Kidney epithelial cell (primary cell): ENCODE measurements at places on chromosomes 12 and 14.
A peak's percentile ranks its signal among the peaks of the same experiment; 100 is the strongest.

DNA sequence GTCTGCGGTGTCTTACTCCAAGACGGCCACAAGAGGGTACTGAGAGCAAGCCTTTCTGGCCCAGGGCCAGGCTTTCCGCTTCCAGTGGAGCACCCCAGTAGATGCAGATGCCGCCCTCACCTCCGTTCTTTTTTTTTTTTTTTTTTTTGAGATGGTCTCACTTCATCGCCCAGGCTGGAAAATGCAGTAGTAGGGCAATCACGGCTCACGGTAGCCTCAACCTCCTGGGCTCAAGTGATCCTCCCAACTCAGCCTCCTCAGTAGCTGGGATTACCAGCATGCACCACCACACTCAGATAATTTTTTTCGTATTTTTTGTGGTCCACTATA, 5.6 kb upstream of the LBHD2 start:
- DNase-seq, result no peak

GRCh38 chr14:73069585-73069984, 11.3 kb downstream of the RBM25 start:
- DNase-seq, result no peak

GRCh38 chr14:105919458-105920150, 393.2 kb downstream of the TMEM121 start:
- DNase-seq, result no peak

DNA sequence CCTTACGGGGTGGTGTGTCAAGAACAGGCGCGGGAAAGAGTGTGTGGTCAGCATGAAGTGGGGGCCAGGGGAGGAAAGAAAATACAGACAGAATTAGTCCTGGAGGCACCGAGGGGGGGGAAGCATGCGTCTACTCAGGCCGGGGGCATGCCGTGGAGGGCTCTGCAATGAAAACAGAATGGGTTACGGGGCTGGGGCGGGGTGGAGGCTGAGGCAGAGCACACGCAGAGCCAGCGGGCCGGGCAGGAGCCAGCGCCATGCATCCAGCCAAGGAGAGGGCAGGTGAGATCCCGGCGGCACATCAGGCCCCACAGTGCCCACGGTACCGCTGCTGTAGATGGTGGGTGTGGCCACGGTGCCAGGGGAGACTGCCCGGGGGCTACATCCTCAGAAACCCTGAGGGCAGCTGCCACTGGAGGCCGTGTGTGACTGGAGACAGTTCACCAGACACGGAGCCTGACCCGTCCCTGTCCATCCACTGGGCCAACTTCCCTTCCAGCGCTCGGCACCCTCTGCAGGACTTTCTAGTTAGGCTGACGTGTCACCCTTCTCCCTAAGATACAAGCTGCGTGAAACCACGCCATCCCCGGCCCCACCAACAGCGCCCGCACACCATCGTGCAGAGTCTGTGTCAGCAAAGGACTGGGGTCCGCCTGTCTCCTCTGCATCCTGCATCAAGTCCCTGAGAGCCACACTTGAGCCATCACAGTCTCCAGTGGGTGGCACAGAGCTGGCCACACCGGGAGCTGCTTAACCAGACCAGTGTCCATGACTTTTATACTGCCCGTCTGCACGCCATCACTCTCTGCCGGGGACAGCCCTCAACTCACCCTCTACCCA, 87.4 kb downstream of the PIWIL1 start:
- no peak for DNase-seq

- no peak for DNase-seq
These were observed 256.2 kb upstream of the DDHD1 start for GRCh38 chr14:53409289-53409688.

DNA sequence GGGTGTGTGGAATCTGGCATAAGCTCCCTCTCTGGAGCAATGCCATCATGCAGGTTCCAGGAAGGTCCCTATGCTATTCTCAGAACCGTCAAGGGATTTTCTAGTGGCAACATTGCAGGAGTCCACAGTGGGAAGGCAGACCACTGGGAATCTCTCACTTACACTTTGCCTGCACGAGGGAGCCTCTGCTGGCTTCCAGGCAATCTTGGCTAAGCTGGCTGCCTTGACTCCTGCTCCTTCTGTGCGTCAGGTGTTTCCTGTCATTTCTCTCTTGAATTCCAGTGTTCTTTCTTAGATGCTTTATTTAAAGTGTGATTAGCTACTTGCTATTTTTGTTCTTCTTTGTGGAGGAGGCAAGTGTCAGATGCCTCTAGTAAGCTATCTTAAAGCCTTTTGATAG, 414.0 kb upstream of the ATP2B1 start:
- DNase-seq, result no peak

GRCh38 chr12:131818821-131819585, 9.2 kb upstream of the MMP17 start:
- DNase-seq, result no peak

DNA sequence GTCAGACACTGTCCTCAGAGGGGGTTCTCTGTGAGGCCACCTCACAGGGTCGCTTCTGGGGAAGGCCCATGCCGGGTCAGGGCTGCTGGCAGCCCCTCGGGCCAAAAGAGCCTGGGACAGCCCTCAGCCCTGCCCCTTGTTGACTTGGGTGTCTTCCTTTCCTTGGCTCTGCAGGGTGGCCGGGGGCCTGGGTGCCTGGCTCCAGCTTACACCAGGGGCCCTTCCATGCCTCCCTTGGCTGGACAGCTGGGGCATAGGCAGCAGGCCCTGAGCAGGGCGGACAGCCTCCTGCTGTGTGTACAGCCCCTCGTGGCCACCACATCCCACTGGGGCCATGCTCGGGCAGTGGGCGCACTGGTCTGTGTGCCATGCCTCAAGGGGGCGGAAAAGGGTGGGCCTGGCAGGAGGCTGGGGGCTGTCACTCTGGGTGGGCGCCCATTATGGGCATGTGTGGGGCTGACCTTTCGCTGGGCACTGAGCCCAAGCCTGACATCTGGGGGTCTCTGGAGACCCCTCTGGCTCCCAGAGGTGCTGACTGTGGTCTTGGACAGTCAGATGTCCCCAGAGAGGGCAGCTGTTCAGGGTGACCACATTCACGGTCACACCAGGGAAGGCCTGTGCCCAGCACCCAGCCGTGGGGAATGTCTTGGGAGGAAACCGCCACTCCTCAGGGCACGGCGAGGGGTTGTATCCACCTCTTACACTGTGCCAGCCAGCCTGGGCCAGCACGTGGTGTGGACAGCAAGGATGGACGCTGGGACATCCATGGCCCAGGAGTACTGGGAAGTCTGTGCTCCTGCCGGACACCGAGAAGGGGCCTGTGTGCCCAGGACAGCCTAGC, 313.3 kb downstream of the TMEM121 start:
- DNase-seq, result no peak

DNA sequence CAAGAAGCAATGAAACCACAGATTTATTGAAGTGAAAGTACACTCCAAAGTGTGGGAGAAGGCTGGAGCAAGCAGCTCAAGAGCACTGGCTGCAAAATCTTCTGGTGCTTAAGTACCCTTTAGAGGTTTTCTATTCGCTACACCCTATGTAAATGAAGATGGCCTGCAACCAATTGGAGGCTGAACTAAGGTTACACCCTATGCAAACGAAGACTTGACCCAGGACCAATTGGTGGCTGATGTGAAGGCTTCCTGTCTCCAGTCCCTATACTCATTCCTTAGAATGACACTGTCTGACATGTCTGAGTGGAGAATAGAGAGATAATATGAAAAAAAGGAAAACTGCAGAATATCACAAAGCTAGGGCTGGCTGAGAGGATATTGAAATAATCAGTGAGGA, 57.2 kb downstream of the ALG10B start:
- DNase-seq, result no peak

- DNase-seq, result no peak
These were observed 370.2 kb upstream of the E2F7 start for GRCh38 chr12:77435446-77436091.

DNA sequence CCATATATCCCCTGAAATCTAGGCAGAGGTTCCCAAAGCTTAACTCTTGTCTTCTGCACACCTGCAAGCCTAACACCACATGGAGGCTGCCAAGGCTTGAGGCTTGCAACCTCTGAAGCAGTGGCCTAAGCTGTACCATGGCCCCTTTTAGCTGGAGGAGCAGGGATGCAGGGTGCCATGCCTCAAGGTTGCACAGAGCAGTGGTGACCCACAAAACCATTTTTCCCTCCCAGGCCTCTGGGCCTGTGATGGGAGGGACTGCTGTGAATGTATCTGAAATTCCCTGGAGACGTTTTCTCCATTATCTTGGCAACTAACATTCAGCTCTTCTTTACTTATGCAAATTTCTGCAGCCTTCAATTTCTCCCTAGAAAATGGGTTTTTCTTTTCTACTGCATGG, 210.0 kb upstream of the KITLG start:
- no peak for DNase-seq

GRCh38 chr14:32480337-32480736, 151.2 kb downstream of the AKAP6 start:
- DNase-seq, result no peak

GRCh38 chr14:66038212-66038611, 448.0 kb upstream of the CCDC196 start:
- DNase-seq, result no peak

GRCh38 chr14:51668870-51669269, 17.2 kb downstream of the FRMD6 start:
- no peak for DNase-seq

DNA sequence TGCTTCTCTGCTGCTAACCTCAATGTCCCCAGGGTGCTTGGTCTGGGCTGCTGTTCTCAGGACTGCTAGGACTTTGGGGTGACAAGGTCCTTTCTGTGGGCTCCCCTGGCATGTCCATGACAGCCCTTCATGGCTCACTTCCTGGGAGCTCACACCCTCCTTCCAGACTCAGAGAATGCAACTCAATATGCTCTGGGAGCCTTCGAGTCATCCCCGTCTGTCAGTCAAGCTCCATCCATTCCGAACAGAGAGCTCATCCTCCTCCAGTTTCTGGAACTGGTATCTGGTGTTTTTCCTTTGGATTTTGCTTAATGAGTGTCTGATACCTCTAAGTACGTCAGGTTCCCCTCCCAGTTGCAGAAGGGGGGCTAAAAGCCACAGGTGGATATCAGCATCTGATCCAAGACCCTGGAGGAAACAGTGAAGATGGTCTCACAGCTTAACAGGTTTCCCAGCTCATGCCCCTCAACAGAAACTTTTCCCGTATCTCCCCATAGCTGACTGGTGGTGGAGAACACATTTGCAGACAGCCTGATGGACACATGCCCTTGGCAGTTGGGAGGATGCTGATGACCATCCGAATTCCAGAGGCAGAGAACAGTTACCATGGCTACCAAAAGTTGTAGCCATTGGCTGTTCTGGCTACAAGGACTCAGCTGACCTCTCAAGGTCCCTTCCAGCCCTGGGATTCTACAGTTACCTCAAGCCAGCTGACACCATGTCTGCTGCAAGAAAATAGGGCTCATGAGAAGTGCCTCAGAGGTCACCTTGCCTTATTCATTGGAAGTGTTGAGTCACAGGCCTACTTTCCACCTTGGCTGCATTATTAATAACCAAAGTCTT, 9.5 kb upstream of the RAB35 start:
- DNase-seq, result no peak

GRCh38 chr14:55125403-55125802, 3.6 kb upstream of the LGALS3 start:
- no peak for DNase-seq

DNA sequence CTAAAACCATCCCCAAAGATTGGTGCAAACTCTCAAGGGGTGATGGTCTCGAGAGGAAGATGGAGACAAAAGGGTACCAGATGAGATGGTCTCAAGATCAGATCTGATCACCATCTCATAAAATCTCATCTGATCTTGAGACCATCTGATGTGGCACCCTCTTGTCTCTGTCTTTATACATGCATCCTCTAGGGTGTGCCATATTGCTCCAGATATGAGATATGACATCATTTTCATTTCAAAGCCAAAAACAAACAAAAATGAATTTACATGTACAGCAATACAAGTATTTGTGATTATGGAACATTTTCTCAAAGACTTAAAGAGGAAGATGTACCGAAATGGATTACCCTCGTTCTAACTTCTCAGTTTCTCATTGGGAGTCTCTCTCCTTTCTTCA, 787.2 kb downstream of the GALC start:
- no peak for DNase-seq

GRCh38 chr12:92459850-92460249, 242.9 kb upstream of the PLEKHG7 start:
- DNase-seq, result no peak

GRCh38 chr12:70482764-70483163, 116.7 kb downstream of the KCNMB4 start:
- DNase-seq, result no peak

- no peak for DNase-seq
These were observed at the start of gene BCL2L14 for GRCh38 chr12:12070674-12071656. Gene BCL2L14, plus strand, starts transcription at chr12:12070939. Its CDS starts 8,367 bp downstream, at chr12:12079306.

DNA sequence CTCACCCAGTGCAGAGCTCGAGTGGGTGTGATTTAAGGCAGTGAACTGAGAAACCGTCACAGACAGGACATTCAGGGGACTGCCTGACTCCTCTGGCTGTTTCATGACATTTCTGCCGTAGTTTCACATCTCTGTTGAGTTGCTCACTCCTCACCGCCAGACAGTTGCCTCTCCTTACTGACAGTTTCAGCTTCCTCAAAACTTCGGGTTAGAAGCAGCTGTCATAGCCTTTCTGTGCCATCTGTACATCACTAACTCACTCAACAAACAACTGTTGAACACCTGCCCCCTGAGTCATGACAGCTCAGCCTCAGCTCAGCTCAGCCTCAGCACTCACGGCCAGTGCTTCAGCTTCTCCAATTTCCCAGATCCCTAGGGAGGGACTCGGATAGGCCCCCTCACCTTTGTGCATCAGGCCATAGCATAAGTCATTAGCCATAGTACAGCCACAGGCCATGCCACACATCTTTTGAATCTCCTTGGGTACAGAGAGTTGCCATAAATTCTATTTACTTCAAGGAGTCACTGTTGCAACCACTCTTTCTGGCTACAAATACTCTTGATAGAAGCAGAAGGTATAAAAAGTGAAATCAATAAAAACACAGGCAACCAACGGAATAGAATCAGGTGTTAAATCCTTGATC, 6.2 kb upstream of the SLC15A4 start:
- DNase-seq, result no peak

GRCh38 chr12:4604684-4605193, 42.7 kb downstream of the DYRK4 start:
- DNase-seq, result peak; percentile 69

GRCh38 chr12:66979251-66979650, 289.9 kb upstream of the CAND1 start:
- no peak for DNase-seq

GRCh38 chr12:12999959-13000615, at the start of gene HEBP1:
Gene HEBP1, minus strand, starts transcription at chr12:13000265. Its CDS starts 151 bp downstream, at chr12:13000114.
- DNase-seq, result no peak

- no peak for DNase-seq
These were observed 24.7 kb downstream of the TMEM63C start for GRCh38 chr14:77206261-77206824.

- DNase-seq, result peak; percentile 37
These were observed at the start of gene SLC6A13 for GRCh38 chr12:262817-263216. Gene SLC6A13, minus strand, starts transcription at chr12:262836. Its CDS starts 2,784 bp downstream, at chr12:260052.

GRCh38 chr14:52808101-52808500, 16.7 kb upstream of the GNPNAT1 start:
- DNase-seq, result no peak

GRCh38 chr14:95623195-95623594, 63.0 kb upstream of the TCL1B start:
- no peak for DNase-seq

- no peak for DNase-seq
These were observed 342.5 kb downstream of the RMST start for GRCh38 chr12:97805146-97805545.
